Endothelial cell (in vitro differentiated cells): ENCODE measurements at places on chromosomes 1 and 21.

GRCh38 chr1:36051821-36052220 lies 32.1 kb upstream of the TEKT2 start:
- no peak for DNase-seq

- peak; percentile 6 for DNase-seq
Observed at GRCh38 chr21:31555741-31556191, 103.7 kb upstream of the SOD1 start.

DNA sequence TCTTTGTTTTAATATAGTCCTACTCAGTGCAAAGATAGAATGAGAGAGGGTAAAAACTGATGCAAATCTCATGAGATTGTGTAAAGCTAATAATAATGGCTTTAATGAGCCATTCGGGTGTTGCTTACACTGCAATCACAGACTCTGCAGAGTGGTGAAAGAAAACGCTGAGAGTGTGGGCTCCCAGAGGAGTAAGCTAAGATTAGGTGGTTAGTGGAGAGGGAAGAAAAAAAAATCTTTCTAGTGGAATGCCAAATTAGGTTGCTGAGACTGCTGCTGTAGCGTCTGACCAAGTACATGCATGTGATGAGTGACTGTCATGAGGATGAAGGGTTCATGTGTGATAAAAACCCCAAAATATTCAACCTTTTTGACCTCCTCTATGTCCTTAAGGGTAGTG lies 645.9 kb upstream of the ADGRL4 start:
- no peak for DNase-seq

DNA sequence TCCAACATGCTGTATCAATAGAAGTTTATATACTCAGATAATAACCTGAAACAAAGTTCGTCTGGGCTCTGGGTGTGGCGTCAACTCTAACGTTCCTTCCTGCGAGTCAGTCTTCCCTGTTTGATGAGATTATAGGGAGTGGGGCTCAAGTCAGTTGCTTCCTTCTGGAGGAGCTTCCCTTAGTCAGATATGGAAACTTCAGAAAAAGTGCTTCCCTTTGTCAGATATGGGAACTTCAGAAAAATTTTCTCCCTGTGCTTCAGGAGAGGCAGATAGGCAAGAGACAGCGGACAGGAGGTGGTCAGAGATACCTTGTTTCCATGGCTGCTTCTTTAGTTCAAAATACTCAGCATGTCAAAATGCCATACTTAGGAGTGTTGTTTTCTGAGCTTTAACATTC lies 51.1 kb upstream of the PRDX6 start:
- no peak for DNase-seq

DNA sequence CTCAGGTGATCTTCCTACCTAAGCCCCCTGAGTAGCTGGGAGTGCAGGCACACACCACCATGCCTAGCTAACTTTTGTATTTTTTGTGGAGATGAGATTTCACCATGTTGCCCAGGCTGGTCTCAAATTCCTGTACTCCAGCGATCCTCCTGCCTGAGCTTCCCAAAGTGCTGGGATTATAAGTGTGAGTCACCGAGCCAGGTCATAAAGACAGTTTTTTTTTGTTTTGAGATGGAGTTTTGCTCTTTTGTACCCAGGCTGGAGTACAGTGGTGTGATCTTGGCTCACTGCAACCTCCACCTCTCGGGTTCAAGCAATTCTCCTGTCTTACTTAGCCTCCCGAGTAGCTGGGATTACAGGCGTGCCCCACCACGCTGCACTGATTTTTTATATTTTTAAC lies 42.1 kb downstream of the KIF1B start:
- no peak for DNase-seq

GRCh38 chr1:62311473-62311943 lies 7.7 kb downstream of the KANK4 start:
- DNase-seq: no peak

- DNase-seq: no peak
Observed at GRCh38 chr1:121517586-121518230, 332.9 kb downstream of the SRGAP2C start.
